Activated gamma-delta T cell (primary cell): ENCODE measurements at places on chromosomes 13 and 19.

DNA sequence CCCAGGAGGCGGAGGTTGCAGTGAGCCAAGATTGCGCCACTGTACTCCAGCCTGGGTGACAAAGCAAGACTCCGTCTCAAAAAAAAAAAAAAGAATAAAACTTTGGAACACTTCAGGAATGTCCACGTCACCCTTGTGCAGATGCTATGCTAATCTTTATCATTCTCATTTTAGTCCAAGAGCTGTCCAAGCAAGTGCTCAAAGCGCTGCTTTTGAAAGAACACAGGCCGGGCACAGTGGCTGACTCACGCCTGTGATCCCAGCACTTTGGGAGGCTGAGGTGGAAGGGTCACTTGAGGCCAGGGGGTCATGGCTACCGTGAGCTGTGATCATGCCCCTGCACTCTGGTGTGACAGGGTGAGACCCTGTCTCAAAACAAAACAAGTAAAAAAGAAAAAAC lies 11.1 kb upstream of the UQCR11 start:
- no peak for DNase-seq

GRCh38 chr13:108911807-108912206 lies 282.4 kb downstream of the MYO16 start:
- no peak for DNase-seq

DNA sequence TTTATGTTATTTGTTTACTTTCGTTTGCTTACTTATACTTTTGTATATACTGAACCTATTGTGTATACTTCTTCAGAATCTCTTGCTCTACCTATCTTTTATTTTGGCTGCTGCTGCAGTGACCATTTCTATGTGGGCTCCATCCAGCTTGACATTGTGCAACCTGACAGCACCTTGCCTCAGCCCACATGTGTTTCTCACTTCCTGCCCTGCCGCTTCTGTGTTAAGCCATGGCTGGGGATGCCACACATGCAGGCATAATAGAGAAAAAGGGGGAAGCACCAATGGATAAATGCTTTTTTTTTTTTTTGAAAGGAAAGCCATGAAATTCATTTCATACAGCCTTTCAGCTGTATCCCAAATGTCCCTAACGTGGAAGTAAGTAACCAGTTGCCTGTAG lies 147.6 kb downstream of the RBM26 start:
- DNase-seq = no peak

GRCh38 chr13:80030491-80030890 lies 310.4 kb downstream of the SPRY2 start:
- no peak for DNase-seq

DNA sequence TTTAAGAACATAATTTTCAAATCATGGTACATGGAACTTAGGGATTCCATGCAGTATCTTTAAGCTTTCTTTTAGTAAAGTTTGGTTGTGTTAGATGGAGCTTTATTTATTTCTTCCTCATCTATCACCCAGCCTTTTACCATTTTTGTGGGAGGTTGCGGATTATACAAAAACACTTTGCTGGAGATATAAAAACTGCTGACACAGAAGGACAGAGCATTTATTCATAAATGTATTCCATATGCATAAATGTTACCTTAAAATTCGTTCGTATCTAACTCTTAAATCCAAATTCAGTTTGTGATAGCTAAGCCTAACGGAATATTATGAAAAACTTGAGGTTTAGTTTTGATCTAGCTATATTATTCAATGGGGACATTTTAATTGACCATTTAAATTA lies 143.3 kb downstream of the TDRD3 start:
- no peak for DNase-seq

GRCh38 chr19:30269638-30270037 lies 102.5 kb upstream of the ZNF536 start:
- DNase-seq = no peak

DNA sequence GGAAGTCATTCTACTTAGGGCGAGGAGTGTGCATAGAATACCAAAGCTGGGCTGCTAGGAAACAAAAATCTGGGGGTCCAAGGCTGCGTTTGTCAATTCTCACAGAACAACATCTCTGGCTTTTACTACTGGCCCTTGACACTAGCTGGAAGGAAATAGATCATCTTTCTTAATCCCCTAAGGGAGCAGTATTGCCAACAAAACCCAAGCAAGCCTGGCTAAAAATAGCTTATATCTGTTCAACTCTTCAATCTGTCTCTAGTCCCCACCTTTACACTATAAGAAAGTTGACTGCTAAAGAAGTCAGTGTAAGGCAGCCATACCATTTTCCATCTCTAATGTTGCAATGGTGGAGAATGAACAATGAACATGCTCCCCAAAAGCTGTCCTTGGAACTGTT lies 107.8 kb upstream of the SPRY2 start:
- DNase-seq = no peak

DNA sequence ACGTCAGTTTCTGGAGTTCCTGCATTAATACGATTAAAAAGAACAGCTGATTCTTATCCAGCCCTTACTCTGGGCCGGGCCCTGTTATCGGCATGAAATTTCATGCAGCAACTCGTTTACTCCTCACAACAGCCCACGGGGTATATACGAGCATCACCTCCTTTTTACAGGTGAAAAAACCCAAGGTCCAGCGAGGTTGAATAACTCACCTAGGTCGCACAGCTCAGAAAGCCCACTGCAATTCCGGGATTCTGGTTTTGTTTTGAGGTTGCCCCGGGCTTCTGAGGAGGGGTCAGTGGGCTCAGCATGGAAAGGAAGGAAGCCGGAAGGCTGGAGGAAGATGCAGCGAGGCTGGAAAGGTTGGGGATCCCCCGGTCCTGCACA lies 577 bp upstream of the ACP7 start:
- DNase-seq = no peak

DNA sequence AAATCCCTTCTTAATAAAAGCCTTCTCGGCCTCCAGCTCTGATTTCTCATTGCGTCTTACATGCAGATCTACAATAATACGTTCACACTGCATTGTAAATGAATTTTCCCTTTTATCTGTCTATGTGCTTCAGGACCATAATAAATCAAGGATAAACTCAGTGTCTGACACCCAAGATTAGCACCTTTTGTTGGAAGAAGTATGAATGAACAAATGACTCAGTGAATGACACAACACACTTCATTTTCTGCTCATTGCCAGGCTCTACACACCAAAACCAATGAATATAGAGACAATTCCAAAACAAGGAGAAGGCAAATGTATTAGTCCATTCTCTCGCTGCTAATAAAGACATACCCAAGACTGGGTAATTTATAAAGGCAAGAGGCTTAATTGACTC lies 1224.4 kb downstream of the EFNB2 start:
- no peak for DNase-seq

DNA sequence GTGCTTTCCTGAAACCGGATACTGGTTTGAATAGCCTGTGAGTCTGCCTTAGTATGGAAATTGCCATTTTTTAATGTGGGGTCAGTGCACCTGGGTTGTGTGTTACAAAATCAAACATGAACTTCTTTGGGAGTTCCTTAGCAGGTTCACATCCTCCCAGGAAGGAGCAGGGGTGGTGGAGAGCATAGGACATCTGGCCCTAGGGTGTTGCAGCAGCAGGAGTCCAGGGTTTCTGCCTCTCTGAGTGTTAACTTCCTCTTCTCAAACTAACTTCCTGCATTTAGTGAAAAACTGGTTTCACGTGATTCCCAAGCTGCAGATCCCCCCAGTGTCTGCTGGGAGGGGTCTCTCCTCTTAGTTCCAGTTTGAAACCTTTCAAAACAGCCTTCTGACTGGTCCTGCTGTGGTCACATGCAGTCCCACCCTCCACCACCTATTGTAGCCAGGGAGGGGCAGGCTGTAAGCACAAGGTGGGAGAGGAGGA lies 7.2 kb downstream of the RNASEH2B start:
- DNase-seq = no peak

DNA sequence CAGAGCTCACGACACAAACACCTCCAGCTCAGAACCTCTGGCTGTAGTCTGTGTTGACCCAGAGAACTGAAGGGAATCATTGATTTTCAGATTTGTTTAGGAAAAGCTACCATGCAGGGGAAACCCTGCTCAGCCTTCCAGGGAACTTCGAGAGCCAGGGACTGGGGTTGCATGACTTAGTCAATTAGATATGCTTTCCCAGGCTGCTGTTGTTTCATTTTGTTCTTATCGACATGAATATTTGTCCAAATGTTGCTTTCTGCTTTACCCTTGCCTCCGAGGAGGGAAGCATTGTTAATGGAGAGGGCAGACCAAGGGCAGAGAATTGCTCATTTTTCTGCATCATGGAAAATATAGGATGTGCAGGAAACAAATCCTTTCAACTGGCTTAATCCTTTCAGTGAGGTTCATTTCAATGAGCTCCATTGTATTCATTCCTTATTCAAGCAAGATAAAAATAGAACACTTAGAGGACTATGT lies 82.5 kb downstream of the KLF5 start:
- no peak for DNase-seq

DNA sequence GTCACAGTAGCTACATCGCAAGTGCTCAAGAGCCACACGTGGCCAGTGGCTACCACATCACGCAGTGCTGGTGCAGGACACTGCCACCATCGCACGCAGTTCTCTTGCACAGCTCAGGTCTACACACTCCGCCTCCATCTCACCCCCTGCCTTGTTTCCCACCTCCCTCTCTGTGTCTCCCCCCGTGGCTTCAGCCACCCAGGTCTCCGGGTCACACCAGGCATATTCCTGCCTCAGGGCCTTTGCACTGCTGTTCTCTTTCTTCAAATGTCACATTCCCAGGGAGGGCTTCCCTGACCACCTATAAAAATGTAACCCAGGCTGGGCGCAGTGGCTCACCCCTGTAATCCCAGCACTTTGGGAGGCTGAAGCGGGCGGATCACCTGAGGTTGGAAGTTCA lies 10.6 kb downstream of the CCDC8 start:
- no peak for DNase-seq

GRCh38 chr13:43473437-43473836 lies 313.3 kb downstream of the ENOX1 start:
- no peak for DNase-seq

- no peak for DNase-seq
Measured at GRCh38 chr13:32040689-32041088, 9.1 kb downstream of the FRY start.

- DNase-seq = no peak
Measured at GRCh38 chr13:49897713-49898112, 38.4 kb downstream of the SPRYD7 start.

DNA sequence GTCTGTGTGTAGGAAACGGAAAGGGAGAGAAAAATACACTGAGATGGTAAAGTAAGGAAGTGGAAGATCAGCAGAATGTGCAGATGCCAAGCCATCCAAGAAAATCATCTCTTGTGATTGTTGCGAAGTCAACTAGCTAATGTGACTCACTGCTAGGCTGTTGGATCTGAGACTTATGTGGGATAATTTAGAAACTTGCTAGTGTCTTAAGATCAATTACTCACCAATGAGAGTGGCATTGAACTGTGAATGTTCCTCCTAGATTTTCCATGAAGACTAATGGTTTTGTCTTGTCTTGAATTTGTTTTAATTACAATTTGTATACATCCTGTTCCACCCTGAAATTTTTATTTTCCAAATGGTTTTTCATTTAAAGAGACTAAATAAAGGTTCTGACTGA lies 771.6 kb downstream of the EFNB2 start:
- DNase-seq = no peak

GRCh38 chr13:111326981-111327642 lies 6.7 kb downstream of the TEX29 start:
- no peak for DNase-seq

DNA sequence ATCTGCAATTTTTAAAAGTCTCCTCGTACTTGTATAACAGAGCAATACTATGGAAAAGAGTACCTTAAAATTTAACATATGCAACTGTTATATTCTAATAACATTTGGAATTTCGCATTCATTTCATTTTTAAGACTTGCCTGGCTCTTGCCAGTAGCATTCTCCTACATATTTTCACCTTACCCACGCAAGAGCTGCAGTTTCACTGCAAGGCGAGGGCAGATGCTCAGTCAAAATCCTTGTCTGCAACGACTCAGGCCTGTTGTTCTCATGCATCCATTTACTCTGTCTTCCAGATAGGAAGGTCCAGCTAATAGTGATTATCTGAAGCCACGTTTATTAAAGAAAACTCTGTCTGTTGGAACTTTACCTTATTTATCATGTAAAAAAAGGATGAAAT lies 227.0 kb upstream of the RFC3 start:
- DNase-seq = no peak

DNA sequence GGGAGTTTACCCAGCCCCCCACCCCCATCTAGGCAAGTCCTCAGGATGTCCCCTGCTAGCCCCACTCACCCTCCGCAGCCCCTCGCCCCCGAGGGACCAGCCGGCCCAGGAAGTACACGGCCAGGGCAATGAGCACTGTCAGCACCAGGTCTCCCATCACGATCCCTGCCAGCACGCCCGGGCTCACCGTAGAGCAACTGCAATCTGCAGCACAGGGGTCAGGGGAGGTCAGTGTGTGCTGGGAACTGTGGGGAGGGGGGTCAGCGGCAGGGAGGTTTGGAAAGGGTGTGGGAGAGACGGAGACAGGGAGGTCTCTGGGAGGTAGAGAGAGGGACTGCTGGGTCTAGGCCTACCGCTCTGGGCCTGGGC lies 734 bp downstream of the TYROBP start:
- DNase-seq = no peak

- DNase-seq = no peak
Measured at GRCh38 chr13:102620516-102620915, 23.7 kb downstream of the TPP2 start.
